ENCODE measurements at places on chromosomes 4 and X. TPM values are rescaled to one million over a fixed set of nuclear protein-coding genes. Genes with fewer than 3 reads are reported as not detected.

Gene COL25A1
- total RNA-seq, result 0.24 TPM

Gene DNAAF6
- total RNA-seq, result not detected

Gene TRMT44
- 14.7 TPM for total RNA-seq

Gene WNK3
- total RNA-seq, result 1.3 TPM

Gene FGA
- not detected for total RNA-seq

Gene EVC
- 17.9 TPM for total RNA-seq

All from tracheal epithelial cell (primary cell).